ENCODE measurements at places on chromosomes 16 and 17.
A peak's percentile ranks its signal among the peaks of the same experiment; 100 is the strongest.

DNA sequence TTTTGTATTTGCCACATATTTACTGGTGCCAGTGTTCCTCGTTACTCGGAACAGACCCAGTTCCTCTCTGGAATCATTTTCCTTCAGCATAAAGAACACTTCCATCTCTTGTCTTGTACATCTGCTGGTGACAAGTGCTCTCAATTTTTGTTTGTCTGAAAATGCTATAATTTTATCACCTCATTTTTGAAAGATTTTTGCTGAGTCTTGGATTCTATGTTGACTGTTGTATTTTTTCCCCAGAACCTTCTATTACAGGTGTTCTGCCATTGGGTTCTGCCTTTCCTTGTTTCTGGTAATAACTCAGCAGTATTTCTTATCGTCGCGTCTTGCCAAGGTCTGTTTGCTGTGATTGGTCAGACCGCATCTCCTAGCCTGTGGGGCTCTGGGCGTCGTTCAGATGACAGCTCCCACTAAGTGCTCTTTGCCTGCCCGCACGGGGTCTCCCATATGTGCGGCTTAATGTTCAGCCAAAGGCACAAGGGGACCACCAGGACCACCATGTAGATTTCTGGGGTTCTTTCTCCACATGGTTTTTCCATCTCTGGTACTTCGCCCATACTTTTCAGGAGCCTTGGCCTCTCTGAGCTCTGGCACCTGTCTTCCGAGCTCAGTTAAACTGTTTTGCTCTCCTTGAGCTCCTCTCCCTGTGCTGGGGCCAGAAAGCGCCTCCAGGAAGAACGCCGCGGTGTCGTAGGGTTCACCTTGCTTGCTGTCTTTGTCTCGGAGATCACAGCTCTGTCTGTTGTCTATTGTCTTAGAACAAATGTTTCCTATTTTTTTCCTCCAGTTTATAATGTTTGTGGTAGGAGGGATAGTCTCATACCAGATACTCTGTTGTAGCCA is 80.0 kb downstream of the METRNL start:
- no peak for DNase-seq

- DNase-seq = no peak
Observed at GRCh38 chr16:73092236-73092781, 44.4 kb upstream of the ZFHX3 start.

- no peak for DNase-seq
Observed at GRCh38 chr16:75420987-75421819, 12.1 kb downstream of the CFDP1 start.

DNA sequence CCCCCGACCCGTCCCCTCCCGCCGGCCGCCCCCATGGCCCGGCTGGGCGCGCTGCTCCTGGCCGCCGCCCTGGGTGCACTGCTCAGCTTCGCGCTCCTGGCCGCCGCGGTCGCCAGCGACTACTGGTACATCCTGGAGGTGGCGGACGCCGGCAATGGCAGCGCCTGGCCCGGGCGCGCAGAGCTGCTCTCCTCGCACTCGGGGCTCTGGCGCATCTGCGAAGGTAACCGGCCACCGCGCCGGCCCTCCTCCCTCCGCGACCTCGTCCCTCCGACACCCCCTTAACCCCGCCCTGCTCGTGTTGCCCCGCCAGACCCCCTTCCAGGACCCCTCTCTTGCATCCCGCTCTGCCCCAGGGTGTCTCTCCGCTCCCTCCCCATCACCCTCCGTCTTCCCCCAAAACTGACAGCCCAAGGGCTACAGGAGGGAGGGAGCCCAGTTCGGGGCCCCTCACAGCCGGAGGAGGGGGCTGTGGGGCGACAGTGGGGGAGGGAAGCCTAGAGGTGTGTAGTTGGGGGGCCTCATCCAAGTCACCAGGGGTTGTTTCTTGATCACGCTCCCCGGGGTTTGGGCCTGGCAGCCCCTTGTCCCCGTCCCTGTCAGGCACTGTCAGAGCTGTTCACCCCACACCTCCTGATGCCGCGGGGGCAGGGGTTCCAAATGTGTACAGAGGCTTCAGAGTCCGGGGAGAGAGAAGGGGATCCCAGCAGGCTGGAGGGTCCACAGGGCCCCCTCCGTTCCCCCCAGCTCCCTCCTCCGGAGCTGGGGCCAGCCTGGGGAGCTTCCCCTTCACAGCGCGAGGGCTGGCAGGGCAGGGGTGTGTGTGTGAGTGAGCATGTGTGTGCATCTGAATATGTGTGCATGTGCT is 794 bp downstream of the TMEM235 start:
- DNase-seq = no peak

- DNase-seq = no peak
Observed at GRCh38 chr17:46158323-46159296, 34.6 kb downstream of the KANSL1 start.

GRCh38 chr17:33435721-33436301 is 142.7 kb upstream of the ASIC2 start:
- no peak for DNase-seq

- DNase-seq = no peak
Observed at GRCh38 chr16:78895681-78896080, 704.9 kb downstream of the MAF start.

DNA sequence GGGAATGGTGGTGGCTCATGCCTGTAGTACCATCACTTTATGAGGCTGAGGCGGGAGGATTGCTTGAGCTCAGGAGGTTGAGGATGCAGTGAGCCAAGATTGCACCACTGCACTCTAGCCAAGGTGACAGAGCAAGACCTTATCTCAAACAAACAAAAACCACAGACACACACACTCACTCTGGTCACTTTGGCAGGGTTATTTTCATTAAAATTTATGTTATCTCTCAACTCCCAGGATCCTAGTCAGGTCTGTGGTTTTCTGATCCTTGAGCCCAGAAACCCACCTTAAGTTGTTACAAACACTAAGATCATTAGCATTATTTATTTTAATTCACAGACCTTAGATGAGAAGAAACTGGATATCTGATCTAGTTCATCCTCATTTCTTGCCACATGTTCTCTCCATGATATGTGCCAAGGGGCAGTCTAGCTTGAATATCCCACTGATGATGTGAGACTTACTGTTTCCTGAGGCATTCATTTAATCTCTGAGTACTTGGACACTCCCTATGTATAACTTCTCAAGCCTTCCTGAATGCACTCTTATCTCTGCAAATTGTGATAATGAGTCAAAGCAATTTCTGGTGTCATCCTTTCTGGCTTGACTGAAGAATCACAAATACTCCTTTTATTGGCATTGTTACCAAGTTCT is 9.6 kb downstream of the ABHD15 start:
- DNase-seq = no peak

DNA sequence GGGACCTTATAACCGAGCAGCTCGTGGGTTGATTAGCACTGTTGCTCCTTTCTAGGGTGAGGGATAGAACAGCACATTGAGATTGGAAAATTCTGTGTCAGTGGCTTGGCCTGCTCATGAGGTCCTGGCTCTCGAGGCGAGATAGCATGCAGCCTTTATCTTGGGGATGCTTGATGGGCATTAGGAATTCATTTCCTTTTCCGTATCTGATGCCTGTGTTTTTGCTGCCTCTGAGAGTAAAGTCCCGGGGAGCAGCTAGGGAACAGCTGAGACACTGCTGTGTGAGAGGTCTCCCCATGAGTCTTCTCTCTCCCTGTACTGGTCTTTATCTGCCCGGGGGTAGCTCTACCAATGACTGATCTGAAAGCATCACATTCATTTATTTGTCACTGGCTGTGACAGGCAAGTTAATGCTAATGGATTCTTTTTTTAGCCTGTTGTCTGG is 14.5 kb downstream of the MSI2 start:
- DNase-seq = no peak

- peak; percentile 9 for DNase-seq
Observed at GRCh38 chr17:17890773-17891759, 54.3 kb upstream of the SREBF1 start.

GRCh38 chr16:23712976-23713375 is at the start of gene ERN2:
TSS of gene ERN2 (minus strand) at chr16:23713222. CDS start at chr16:23713187, 35 bp downstream.
- DNase-seq = no peak

DNA sequence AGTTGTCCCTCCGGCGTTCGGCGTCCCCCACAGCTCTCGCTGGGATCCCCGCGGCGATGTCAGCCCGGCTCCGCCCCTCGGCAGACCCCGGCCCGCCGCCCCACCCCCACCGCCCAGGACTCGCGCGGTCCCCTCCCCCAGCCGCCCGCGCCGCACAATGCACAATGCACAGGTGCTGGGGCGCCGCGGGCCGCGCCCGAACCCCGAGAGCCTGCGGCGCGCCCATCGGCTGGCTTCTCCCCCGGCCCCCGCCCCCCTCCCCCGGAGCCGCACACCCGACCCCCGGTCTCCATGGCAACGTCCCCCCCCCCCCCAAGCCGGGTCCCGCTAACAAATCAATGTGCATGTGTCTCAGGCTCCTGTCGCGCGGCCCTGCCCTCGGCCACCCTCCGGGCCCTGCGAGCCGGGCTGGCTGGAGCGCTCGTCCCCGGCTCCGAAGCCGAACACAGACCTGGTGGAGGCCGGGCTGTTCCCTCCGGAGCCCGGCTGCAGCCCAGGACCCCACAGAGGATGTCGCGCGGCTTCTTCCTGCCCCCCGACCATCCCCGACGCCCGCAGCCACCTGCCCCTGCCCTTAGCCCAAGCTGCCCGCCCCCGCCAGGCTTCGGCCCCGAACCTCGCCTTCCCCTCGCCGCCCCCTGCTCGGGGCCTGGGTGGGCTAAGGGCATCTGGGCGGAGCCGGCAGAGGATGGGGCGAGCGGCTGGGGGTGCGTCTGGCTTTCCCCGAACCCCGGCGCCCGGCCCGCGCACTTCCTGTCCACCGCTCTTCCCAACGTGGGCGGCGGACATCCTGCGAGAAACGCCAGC is 818 bp upstream of the CBX8 start:
- DNase-seq = no peak

DNA sequence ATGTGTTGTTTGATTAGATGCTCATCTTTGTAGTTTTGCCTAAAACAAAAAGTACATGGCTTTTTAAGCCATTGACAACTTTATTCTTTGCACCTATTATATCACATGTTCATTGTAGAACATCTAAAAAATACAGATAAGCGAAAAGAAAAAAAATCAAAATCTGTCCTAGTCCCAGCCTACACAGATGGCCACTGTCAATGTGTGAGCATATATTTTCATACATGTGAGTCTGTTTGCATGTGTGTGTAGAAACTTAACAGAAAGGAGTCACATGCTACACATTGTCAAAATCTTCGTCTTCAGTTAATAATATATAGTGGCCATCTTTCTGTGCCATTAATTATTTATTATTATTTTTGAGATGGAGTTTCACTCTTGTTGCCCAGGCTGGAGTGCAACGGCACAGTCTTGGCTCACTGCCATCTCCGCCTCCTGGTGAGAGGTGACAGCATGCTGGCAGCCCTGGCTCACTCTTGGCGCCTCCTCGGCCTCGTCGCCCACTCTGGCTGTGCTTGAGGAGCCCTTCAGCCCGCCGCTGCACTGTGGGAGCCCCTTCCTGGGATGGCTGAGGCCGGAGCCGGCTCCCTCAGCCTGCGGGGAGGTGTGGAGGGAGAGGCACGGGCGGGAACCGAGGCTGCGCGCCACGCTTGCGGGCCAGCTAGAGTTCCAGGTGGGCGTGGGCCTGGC is 68.5 kb upstream of the AMZ2 start:
- DNase-seq = no peak

GRCh38 chr17:57068222-57068658 is 16.8 kb upstream of the AKAP1 start:
- no peak for DNase-seq

DNA sequence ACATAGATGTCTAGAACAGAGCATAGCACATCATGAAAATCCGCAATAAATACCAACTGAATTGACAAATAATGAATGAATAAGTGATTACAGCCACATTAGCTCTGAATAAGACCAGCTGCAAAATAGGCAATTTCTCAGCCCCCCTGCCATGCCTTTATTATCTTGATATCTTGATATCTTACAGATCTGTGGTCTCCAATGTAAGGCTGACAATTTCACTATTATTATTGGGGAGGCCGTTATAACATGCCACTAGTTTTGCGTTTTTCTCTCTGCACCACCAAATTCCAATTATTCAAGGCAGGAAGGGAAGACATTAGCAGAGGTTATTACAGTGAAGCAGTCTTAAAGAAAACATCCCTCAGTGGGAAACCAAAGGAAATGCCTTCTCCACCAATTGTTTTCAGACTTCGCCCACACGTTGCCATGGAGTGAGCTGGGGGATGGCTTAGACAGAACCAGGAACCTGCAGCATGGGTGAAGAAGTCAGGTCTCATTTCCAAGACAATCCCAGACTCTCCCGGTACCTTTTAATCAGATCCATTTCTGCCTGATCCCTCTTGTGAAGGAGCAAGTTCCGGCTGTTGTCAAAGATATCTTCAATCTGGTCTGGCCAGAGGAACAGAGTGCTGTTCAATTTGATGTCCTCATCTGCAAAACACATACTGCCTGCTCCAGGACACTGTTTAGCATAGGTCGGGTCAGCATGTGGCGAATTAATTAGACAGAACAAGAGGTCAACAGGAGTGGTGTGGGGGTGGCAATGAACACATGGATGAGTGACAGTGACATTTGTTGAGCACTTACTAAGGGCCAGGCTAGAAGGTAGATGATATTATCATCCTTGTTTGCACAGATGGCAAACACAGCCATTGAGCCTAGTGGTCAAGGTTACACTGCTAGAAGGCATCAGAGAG is 46.4 kb downstream of the DNAH3 start:
- no peak for DNase-seq

DNA sequence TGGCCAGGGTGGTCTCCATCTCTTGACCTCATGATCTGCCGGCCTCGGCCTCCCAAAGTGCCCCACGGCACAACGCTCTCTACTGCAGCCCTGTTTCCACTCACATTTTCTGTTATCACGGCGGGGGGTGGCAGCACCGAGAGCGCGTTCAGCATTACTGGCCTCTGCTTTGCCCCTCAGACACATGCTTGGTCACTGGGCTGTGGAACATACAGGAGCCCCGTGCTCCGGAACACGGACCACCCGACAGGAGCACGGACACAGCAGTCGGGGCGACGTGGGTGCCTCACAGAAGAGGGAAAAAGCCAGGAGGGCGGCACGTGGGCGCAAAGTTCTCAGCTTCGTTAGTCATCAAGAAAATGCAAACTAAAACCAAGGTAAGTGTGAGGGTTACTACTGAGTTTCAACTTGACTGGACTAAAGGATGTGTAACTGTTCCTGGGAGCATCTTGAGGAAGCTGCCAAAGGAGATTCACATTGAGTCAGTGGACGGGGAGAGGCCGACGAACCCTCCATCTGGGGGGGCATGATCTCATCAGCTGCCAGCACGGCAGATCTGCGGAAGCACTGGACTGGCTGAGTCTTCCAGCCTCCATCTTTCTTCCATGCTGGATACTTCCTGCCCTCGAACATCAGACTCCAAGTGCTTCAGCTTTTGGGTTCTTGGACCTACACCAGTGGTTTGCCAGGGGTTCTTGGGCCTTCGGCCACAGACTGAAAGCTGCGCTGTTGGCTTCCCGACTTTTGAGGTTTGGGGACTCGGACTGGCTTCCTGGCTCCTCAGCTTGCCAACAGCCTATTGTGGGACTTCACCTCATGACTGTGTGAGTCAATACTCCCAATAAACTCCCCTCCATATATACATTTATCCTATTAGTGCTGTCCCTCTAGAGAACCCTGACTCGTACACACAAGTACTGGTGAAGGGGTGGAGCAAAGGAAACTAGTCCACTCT is 106.8 kb downstream of the ZNF778 start:
- no peak for DNase-seq

Measured in stimulated activated CD4-positive, alpha-beta T cell treated with anti-CD3 and anti-CD28 coated beads, Interleukin-1b, Interleukin-23, amount 100 ng/mL, for 4 hours (primary cell).